Activated gamma-delta T cell treated with Interleukin-2 at 50 U/mL for 16 hours (primary cell): ENCODE measurements at places on chromosomes 7 and 10.

DNA sequence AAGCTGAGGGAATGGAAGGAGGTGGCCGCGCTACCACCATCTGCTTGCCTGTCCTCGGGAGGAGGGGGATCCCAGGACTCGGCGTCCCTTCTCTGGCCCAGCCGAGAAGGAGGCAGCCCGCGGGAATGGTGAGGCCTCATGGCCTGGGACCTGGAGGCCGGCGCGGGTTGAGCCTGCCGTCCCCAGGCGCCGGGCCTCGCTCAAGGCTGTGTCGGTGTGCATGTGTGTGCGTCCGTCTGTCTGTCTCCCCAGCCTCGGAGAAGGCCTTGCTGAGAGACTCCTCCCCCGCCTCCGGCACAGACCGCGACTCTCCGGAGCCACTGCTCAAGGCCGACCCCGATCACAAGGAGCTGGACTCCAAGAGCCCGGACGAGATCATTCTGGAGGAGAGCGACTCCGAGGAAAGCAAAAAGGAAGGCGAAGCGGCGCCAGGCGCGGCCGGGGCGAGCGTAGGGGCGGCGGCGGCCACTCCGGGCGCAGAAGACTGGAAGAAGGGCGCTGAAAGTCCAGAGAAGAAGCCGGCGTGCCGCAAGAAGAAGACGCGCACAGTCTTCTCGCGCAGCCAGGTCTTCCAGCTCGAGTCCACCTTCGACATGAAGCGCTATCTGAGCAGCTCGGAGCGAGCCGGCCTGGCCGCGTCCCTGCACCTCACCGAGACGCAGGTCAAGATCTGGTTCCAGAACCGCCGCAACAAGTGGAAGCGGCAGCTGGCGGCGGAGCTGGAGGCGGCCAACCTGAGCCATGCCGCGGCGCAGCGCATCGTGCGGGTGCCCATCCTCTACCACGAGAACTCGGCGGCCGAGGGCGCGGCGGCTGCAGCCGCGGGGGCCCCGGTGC lies 1.3 kb downstream of the HMX3 start:
- no peak for DNase-seq

DNA sequence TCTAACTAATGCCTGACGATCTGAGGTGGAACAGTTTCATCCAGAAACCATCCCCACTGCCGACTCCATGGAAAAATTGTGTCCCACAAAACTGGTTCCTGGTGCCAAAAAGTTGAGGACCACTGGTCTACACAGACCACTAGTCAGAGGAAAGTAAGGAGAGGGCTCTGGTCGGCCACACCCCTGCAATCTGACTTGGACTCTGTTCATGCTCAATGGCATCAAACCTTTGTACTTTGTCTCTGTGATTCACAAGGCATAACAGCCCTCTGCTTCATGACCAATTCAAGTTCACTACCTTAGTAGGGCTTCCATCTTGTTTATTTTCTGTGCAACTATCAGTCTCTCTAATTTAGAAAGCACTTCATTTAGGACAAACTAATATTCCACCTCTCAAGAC lies 1.8 kb downstream of the TUBAL3 start:
- no peak for DNase-seq

DNA sequence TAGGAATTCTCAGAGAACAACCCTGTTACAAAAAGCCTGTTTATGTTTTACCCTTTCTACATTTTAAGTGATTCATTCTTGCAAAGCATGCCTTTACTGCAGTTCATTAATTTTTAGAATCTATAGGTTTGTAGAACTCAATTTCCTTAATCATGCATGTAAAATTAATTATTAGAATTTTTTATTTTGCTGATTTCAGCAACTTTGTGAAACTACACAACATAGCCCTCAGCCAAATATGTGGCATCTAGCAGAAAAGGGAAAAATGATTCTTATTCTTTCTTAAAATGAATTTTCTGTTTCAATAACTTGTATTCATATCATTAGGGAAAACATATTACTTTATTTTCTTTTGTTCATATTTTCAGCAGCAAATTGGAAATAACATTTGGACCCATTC lies 392.9 kb upstream of the PFKP start:
- no peak for DNase-seq

DNA sequence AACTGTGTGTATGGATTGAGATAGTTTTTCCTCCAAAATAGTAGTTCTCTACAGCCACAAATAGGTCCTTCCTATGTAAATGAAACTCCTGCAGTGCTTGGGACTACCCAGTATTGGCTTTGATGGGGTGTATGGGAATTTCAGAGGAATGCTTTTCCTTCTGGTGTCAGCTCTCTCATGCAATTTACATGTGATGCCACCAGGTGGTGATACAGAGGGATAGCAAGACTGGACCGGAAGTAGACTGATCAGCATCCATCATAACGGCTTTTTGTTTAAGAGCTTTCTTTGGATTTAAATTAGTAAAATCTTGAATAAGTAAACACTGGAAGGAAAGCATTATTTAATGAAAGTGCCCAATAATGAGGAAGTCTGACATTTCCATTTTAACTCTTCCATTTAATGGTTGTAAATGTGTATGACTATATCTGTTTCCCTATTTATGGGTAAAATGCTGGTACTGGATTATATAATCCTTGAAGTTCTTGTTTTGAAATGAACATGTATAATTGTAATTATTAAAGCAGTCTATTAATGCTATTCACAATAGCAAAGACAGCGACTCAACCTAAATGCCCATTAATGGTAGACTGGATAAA lies 22.7 kb downstream of the DYNC1I1 start:
- no peak for DNase-seq

- DNase-seq, result no peak
These were observed 6.0 kb downstream of the SKIDA1 start for GRCh38 chr10:21519397-21519933.

DNA sequence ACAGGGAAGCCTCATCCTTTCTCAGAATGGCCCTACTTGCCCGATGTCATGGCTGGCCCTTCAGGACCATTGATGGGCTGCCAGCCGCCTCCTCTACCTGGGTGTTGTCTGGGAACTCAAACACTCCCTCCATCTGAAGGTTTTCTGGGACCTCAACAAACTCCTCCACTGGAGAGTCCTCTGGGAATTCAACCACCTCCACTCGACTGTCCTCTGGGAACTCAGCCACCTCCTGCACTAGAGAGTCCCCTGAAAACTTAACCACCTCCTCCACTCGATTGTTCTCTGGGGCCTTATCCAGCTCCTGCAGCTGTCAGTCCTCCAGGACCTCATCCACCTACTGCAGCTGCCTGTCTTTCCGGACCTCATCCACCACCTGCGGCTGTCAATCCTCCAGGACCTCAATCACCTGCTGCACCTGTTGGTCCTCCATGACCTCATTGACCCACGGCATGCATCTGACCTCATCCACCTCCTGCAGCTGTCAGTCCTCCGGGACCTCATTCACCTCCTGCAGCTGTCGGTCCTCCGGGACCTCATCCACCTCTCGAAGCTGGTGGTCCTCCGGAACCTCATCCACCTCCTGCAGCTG lies 37.1 kb downstream of the MAT1A start:
- DNase-seq, result no peak

GRCh38 chr7:79199961-79200360 lies 253.5 kb downstream of the MAGI2 start:
- no peak for DNase-seq

- DNase-seq, result no peak
These were observed 90.0 kb downstream of the PLCE1 start for GRCh38 chr10:94083662-94084265.

DNA sequence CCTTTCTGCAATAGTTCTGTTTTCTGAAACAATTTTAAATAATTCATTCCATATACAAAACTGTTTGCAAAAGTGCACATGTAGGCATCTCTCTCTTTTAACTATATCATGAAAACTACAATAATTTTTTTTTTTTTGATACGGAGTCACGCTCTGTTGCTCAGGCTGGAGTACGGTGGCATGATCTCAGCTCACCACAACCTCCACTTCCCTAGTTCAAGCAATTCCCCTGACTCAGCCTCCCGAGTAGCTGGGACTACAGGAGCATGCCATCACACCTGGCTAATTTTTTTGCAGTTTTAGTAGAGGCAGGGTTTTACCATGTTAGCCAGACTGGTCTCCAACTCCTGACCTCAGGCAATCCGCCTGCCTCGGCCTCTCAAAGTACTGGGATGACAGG lies 44.0 kb upstream of the SEMA3A start:
- DNase-seq, result no peak

- no peak for DNase-seq
These were observed 63.3 kb upstream of the PRKG1 start for GRCh38 chr10:51010977-51011376.

DNA sequence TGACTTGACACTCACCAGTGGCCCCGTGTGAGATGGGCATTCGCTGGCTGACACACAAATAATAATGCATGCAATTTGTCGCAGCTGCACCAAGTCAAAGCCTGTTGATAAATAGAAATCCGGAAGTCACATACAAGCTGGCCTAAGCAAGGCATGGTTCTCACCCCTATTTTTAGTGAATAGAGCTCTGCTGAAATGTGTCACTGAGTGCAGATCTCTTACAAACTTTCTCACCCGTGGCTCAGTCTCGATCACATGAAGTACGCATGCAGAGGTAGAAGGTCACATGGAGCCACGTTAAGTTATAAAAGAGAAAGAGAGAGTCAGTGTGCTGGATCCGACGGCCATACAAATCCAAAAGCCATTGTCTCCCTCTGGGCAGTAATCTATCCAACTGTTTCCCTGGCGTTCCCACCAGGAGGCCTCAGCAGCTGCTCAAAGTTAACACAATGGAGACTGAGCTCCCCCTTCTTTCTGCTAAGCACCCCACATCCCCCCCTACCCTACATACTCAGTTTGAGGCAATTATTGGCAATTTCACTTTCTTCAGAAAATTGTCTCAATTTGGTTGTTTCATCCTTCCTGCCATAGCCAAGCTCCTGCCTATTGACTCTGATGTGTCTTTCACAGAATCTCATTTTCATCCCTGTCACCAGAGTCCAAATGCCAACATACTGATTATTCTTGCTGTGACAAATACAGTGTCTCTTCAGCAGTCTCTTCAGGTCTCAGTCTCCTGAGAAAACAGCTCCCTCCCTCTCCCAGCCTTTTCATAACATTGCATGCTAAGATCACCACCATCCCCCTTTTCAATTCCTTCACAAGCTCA lies 473.3 kb upstream of the NRP1 start:
- no peak for DNase-seq

DNA sequence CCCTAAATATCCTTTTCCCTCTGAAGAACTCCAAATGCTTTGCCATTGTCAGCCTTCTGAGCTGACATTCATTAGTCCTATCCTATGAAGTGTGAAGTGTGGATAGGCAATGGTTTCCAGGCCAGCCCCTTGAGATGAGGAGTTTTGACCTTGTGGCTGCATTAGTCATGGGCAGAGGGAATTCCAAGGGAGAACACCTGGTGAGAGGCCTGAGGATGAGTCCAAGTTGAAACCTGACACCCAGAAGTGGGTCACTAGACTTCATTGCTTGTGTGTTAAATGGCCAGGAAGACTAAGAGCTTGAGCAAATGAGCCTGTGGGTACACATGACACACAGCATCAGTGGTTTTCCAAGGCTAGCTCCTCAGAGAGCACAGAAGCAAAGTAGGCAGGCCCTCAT lies 260.8 kb downstream of the SKAP2 start:
- no peak for DNase-seq

GRCh38 chr7:108358553-108358952 lies 97.7 kb downstream of the NRCAM start:
- DNase-seq, result no peak

GRCh38 chr10:61793760-61794703 lies 107.5 kb upstream of the ARID5B start:
- DNase-seq, result no peak

- DNase-seq, result no peak
These were observed 107.9 kb upstream of the FAM180A start for GRCh38 chr7:135856356-135857144.

GRCh38 chr7:90832726-90833125 lies 236.6 kb downstream of the CDK14 start:
- no peak for DNase-seq

DNA sequence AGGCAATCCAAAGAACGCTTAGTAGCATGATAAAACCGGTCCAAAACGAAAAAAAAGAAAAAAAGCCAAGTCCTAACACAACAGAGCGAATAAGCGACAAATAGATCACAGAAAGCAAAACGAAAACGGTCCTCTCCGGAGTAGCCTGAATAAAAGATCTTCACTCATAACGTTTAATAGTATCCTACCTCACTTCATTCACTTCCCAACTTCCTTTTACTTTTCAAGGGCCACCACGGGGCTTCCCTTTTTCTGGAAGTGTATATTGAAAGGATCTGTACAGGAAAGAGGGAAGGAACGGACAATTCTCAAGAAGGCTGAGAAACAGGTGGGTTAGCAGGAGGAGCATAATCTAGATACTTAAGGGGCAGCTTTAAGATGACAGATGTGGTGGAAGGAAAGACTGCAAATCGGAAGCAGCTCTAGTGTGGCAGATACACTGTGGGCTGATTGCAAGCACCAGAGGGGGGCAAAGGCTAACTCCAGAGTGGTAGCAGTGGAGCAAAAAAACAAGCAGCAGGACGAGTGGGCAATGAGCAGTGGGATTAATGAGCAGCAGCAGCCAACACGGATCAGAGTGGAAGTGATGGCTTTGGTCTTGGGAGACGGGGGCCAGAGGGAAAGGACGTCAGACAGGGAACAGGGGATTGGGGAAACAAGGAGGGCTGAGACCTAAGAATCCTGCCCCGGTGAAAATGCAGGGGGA lies 866 bp downstream of the CNOT4 start:
- DNase-seq, result peak; percentile 24

DNA sequence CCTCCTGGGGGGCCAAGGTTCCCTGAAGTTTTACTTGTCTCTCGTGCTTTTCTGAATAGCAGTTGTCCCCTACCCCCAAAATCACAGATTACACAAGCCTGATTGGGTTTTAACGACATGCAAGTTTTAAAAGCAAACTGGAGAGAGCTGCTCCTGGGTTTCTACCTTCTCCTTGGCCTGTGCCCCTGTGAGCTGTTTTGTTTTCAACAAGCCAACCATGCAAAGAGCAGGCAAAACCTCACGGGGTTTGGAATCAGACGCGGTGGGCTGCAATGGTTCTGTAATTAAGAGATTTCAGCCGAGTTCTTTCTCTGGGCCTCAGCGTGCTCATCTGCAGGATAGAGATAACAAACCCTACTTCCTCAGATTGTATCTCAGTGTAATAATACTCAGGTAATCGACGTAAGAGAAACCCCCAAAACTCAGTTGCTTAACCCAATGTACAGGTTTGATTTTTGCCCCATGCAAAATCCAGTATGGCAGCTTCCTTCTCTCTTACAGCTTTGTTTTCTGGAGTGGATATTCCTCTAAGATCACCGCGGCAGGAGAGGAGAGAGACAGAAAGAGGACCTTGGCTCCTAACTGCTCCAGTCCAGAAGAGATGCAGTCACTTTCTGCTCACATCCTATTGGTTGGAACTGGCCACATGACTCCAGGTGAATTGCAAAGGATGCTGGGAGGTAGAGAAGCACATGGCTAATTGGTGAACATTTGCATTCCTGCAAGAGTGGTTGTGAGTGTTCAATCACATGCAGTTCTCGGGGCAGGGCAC lies 42.0 kb downstream of the MYL10 start:
- DNase-seq, result no peak

- no peak for DNase-seq
These were observed 193.2 kb upstream of the KLF6 start for GRCh38 chr10:3978174-3978573.

DNA sequence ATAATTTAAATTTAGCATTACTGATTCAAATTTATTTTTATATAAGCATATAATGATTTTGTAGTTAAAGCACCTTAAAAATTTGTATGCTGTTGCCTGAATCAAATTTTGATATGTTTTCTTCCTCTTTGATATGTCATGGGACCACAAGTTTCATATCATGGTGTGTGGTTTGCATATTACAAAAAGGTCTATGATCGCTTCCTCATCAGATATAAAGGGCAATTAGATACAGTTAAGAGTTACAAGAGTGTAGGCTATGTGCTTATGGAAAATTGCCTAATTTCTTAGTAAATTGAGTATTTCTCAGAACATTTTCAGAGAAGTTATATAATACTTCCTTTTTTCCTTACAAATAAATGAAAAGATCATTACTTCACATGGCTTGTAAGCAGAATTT lies 22.2 kb downstream of the MRC1 start:
- no peak for DNase-seq
